Body of pancreas (tissue), 4 donors: ENCODE measurements at places on chromosomes 12 and 14. TPM values are rescaled to one million over a fixed set of nuclear protein-coding genes. Genes with fewer than 3 reads are reported as not detected.

DNA sequence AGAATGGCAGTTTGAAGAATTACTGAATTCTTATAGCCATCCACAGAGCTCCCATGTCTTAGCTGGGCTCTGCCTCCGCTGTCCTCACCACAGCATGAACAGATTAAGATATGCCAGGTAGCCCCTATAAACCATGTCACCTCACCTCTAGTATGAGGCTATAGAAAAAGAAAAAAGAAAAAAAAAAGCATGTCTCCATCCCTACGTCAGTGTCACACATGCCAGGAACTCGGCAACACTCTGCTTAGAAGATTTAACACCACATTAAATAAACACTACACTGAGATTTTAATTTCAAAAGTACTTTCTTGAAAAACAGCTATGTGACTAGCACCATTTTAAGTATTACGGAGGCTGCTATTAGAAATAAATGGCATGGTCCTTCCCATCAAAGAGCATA, 149.4 kb downstream of the CAPZA3 start:
- no peaks in the 10 kb centered on the region for H3K4me1 ChIP-seq
- no peak overlapping the region for H3K4me3 ChIP-seq

ATP6V1D gene
- 39.7 TPM for total RNA-seq

- no peaks in the 10 kb centered on the region for H3K4me1 ChIP-seq
- H3K4me3 ChIP-seq: no peak overlapping the region
- no peak for DNase-seq
Observed at GRCh38 chr14:74267588-74267987, 28.3 kb downstream of the VSX2 start.

TTC9 gene
- 1.6 TPM for total RNA-seq

DNA sequence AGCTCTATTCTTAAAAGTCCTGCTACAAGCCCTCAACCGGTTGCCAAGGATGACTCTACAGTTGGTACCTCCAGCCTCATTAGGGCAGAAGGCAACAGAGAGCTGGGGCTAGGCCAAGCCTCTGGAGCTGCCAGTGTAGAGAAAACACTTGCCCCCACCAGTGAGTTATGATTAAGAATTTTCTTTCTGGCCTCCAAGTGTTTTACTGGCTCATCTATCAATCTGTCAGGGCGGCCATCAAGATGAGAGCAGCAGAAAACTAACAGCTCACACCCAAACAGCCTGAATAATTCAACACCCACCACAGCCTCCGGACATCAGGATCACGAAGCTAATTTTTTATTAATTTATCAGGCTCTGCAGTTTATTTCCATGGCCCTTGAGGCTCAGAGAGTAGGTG, 40.7 kb upstream of the CMKLR1 start:
- no peaks in the 10 kb centered on the region for H3K4me1 ChIP-seq
- no peak overlapping the region for H3K27ac ChIP-seq
- no peaks in the 10 kb centered on the region for H3K36me3 ChIP-seq
- H3K4me3 ChIP-seq: no peak overlapping the region
- H3K27me3 ChIP-seq: no peaks in the 10 kb centered on the region
- no peak for DNase-seq

TEX52 gene
- total RNA-seq: not detected

- no peak for DNase-seq
- H3K27me3 ChIP-seq: no peaks in the 10 kb centered on the region
- no peak overlapping the region for H3K27ac ChIP-seq
- H3K4me1 ChIP-seq: no peaks in the 10 kb centered on the region
- H3K36me3 ChIP-seq: peaks cover 1% of the 10 kb centered on the region
Observed at GRCh38 chr14:50932156-50932555, 12.1 kb downstream of the PYGL start.

GRCh38 chr14:26017270-26017669, 580.6 kb downstream of the NOVA1 start:
- DNase-seq: no peak
- H3K36me3 ChIP-seq: no peaks in the 10 kb centered on the region
- no peaks in the 10 kb centered on the region for H3K4me1 ChIP-seq
- H3K4me3 ChIP-seq: no peak overlapping the region
- H3K27ac ChIP-seq: no peak overlapping the region

GRCh38 chr12:124316257-124316900, 21.5 kb downstream of the RFLNA start:
- DNase-seq: no peak
- H3K27ac ChIP-seq: no peak overlapping the region
- H3K36me3 ChIP-seq: no peaks in the 10 kb centered on the region
- no peak overlapping the region for H3K4me3 ChIP-seq

GRCh38 chr12:45887544-45887943, 102.8 kb downstream of the SCAF11 start:
- no peak overlapping the region for H3K4me3 ChIP-seq
- H3K27ac ChIP-seq: no peak overlapping the region
- no peaks in the 10 kb centered on the region for H3K4me1 ChIP-seq
- peaks cover 7% of the 10 kb centered on the region for H3K36me3 ChIP-seq
- no peaks in the 10 kb centered on the region for H3K27me3 ChIP-seq
- DNase-seq: no peak

- no peaks in the 10 kb centered on the region for H3K36me3 ChIP-seq
- H3K4me1 ChIP-seq: peaks cover 50% of the 10 kb centered on the region
- H3K27ac ChIP-seq: peak overlapping the region; percentile 80
- H3K27me3 ChIP-seq: no peaks in the 10 kb centered on the region
- DNase-seq: no peak
Observed at GRCh38 chr12:32897687-32898573, 1.4 kb upstream of the PKP2 start.
